ENCODE measurements at places on chromosomes 2 and 18. TPM values are rescaled to one million over a fixed set of nuclear protein-coding genes. Genes with fewer than 3 reads are reported as not detected.

The TMEM185B gene
- total RNA-seq: 23.8 TPM

The MAL gene
- total RNA-seq: 0.29 TPM

The SLC30A3 gene
- 0.11 TPM for total RNA-seq

The FSHR gene
- not detected for total RNA-seq

The WDSUB1 gene
- total RNA-seq: 6.4 TPM

The ANKRD23 gene
- 6.0 TPM for total RNA-seq

The PID1 gene
- 6.1 TPM for total RNA-seq

The FAM228A gene
- not detected for total RNA-seq

- no peak for DNase-seq
Observed at GRCh38 chr2:190913725-190914124, 33.1 kb downstream of the GLS start.

- no peak for DNase-seq
Observed at GRCh38 chr2:43062058-43062457, 164.3 kb downstream of the ZFP36L2 start.

DNA sequence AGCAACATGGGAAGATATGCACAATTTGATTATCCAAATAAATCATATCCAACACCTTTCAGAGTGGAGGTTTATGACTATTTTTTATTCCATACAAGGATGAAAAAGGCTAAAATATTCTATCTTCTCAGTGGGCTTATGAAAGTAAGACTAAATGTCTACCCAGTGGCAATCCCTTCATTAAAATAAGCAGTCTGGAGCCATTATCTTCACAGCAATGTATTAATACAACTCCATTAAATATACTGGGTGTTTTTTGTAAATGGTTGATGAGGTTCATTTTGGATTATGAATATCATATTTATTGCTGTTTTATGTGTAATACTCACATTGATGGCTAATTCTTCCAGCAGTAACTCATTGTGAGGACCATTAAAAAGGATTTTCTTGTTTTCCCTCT is 352.7 kb upstream of the SOX11 start:
- DNase-seq: no peak

DNA sequence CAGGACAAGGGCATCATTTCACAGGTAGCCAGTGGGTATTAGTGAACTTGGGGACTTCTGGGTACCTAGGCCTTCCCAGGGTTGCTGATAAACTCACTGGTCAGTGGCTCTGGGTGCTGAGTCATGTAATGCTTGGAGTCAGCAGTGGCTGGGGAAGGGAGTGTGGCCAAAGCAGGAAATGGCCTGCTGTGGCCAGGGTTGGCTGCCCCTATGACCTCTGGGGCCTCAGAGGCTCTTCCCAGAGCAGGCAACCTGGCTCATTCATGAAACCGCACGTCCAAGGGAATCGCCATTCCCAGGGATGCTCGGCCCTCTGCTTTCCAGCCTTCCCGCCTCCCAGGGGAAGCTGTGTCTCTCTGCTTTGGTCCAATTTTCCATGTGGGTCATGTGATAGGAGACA is 294.9 kb downstream of the DYSF start:
- no peak for DNase-seq

GRCh38 chr2:88673363-88673762 is 18.1 kb upstream of the RPIA start:
- no peak for DNase-seq

GRCh38 chr18:67517444-67517765 is 885 bp upstream of the DSEL start:
- no peak for DNase-seq

- DNase-seq: no peak
Observed at GRCh38 chr2:231462729-231463465, 1.4 kb downstream of the NCL start.

DNA sequence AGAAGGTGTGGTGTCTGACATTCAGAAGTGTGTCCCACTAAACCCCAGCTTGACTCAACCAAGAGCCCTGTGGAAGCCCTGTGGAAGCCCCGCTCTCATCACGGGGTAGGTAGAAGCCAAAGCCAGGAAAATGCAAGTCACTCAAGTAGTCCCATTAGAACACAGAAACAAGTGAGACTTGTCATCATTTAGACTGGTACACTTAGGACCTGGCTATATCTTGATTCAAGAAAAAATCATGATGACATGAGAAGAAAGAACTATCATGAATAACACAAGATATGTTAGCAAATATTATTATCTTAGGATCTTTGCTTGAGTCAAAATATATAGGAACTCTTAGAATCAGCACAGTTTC is 28.2 kb upstream of the SULT1C4 start:
- no peak for DNase-seq

DNA sequence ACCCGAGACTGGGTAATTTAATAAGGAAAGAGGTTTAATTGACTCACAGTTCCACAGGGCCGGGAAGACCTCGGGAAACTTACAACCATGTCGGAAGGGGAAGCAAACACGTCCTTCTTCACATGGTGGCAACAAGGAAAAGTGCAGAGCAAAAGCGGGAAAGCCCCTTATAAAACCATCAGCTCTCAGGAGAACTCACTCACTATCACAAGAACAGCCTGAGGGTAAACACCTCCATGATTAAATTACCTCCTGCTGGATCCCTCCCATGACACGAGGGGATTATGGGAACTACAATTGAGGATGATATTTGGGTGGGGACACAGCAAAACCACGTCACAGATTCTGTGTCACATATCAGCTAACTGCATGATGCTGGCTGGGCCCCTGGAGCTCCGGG is 11.4 kb downstream of the TCF23 start:
- no peak for DNase-seq

GRCh38 chr2:66478731-66479316 is 43.9 kb downstream of the MEIS1 start:
- DNase-seq: no peak

DNA sequence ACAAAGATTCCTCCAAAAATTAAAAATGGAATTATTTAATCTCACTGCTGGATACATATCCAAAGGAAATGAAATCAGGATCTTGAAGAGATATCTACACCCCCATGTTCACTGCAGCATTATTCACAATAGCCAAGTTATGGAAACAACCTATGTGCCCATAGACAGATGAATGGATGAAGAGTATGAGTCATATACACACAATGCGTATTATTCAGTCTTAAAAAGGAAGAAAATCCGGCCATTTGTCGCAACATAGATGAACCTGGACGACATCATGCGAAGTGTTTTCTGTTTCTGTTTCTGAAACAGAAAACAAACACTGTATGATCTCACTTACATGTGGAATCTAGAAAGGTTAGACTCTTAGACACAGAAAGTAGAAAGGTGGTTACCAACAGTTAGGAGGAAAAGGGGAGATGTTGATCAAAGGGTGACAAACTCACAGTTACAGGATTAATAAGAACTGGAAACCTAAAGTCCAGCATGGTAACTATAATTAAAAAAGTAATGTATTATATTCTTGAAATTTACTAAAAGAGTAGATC is 87.8 kb upstream of the ERBB4 start:
- DNase-seq: no peak

- DNase-seq: no peak
Observed at GRCh38 chr2:126482582-126483464, 173.1 kb upstream of the GYPC start.

Measured in Daoy (cell line).